ENCODE measurements at places on chromosomes 7 and 10.

DNA sequence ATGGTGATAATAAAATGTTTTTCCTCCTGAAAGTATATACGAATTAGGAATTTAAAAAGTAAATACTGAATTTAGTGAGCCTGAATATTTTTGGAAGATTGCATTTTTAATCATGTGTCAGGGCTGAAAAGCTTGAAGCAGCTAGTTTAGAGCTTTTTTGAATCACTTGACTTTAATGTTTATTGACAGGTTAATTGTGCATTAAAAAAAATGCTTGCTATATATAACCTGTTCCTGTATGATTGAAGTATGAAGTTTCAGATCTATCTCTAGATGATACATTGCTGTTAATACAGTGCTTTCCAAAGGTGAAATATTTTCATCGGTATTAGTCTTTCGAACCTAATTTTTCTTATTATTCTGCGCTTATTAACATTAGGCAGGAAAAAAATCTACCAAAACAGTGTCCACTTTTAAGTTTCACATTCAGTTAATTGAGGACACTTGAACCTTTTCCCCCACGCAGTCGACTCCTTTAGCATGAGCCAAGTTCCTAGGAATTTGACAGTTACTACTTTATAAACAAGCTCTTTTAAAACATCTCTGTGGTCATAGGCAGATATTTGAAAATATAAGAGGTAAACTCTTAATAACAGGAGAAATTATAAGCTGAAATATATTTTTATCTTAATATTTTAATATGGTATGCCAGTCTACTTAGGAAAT is 187.1 kb downstream of the MLLT10 start:
- DNase-seq, result no peak

- no peak for DNase-seq
Observed at GRCh38 chr7:51046482-51046881, 263.8 kb upstream of the GRB10 start.

DNA sequence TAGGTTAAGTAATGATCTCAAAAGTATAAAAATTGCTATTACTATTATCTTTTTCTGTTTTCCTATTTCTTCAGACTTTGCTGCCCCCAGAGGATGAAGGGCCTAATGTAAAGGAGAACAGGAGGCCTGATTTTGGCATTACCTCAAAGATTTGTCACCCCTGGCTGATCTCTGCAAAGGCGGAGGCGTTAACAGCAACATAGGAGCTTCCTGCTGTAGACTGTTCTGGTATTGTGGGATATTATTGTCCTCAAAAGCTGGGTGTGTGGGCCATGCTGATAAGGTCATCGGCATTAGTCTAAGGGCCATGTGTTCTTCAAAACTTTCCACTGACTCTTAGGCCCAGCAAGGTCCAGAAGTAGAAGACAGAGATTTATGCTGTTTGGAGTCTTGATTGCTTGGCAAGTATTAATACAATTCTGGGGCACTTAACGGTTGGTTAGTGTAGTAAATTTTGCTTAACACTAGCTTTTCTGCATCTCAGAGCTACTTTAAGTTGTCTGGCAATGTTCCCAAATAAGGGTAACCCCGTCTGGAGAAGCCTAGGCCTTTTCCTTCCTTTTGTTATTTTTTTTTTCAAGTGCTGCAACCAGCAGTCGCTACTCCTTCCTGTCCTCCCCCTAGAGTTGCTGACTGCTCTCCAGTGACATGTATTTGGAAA is 14.0 kb upstream of the ENTPD1 start:
- DNase-seq, result peak; percentile 29

DNA sequence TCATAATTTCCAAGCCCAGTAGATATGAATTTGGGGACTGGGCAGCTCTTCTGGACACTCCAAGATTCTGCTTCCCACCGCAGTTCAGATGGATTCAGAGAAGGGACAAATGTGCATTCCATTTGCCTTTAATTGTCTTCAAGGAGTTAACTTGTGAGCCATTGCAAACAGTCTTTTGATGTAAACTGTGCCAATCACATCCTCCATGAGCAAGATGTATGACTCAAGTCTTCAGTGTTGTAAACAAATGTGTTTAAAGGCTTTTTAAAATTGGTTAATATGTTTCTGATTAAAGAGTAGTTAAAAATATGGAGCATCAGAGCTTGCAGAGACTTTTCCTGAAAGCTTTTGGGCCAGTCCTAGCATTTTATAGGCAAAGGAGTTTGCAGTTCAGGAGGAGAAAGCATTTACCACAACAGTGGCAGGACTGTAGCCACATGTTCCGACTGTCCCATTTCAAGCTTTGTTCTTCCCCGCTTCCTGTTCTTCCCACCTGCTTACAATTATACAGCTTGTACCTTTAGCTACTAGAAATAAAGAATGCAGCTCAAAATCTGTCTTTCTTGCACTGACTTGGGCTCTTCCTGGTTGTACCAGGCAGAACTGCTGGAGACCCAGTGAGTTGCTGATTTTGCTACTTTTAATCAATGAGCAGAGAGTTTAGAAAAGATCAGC is 6.2 kb downstream of the SLC18A2 start:
- DNase-seq, result no peak

GRCh38 chr7:41257660-41258059 is 445.2 kb downstream of the INHBA start:
- no peak for DNase-seq

DNA sequence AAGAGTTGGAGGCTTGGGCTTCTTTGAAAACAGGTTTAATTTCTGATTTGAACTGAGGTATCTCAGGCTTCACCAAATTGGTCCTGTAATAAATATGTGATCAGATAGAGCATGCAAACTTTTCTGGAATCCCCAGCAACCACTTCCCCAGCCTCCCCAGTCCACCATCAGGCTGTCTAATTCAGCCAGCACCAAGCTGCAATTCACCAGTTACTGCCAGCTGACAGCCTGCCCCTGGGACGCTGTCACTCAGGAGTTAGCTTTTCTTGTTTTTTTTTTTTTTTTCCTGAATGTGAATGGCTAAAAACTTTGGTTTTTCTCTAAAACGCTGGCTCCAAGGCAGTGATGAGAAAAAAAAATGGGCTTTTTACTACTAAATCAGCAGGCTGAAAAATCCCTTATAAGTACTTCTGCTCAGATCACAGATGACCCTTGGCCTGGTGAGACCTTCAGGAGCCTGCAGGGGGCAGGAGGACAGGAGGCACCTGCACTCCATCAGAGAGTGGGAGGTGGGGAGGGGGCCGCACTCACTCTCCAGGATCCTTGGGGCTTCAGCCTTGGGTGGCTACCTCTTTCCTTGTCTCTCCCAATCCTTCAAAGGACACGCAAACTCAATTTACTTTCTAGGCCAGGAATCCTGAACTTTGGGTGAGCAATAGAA is 349.4 kb downstream of the GATA3 start:
- DNase-seq, result no peak

- DNase-seq, result no peak
Observed at GRCh38 chr10:129888784-129889616, 75.1 kb downstream of the EBF3 start.

DNA sequence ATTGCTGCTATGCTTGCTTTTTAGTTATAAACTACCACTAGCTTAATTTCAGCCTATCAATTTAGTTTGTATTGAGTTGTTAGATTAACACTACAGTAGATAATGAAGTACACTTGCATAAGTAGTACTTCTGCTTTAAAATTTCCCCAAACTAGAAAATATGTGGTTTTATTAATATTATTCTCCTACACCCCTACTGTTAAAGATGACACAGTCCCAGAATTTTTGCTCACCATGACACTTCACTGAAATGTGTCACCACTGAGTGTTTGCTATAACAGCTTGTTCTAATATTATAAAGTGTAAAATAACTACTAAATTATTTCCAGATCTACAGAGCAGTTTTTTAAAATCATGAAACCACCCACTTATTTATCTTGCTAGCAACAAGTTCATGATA is 31.6 kb downstream of the RHEB start:
- no peak for DNase-seq

DNA sequence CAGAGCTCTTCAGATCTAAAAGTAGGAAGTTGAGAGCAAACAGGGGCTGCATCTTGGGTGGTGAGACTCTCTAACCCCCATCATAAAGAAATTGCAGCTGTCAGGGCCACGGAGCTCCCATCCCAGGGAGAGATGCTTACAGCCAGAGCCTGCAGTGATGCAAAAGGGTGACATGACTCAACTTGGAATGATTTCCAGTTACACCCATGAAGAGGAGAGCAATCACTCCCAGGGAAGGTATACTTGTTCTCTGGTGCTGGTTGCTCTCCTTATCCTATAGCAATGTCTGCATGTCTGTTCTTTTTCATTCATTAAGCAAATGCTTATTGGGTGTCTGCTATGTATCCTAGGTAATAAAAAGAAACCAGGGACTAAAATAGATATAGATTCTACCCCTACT is 228.0 kb downstream of the RAB11FIP2 start:
- no peak for DNase-seq

DNA sequence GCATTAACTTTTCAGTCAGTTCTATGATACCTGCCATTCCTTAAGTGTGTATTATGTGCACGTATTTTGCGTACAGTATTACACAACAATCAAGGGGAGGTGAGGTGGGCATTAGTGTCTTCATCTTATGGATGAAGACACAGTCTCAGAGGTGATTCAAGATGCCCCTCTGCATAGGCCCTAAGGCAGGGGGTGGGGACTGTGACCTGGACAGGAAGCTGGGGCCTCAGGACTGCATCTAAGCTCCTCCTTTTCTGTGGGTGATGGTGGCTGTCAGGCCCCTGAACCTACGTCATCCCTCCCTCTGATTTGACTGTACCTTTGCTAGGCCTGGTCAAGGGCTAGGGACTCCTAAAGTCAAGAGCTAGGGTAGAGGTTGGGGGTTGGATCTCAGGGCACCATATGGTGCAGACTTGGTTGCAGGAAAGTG is 38.9 kb downstream of the HK1 start:
- no peak for DNase-seq

DNA sequence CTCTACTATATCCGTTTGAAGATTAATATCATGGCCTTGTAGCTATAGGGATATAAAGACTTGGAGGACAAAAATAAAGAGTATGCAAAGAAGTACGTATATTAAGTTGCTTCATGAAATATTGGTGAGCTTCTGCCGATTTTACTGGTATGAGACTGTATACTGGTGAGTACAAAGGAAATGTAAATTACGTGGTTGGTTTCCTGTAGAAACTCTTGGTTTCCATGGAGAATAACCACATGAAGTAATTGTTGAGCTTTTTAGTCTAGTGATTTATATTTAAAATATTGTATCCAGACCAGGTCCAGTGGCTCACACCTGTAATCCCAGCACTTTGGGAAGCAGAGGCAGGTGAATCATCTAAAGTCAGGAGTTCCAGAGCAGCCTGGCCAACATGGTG is 32.2 kb upstream of the GLI3 start:
- DNase-seq, result no peak

DNA sequence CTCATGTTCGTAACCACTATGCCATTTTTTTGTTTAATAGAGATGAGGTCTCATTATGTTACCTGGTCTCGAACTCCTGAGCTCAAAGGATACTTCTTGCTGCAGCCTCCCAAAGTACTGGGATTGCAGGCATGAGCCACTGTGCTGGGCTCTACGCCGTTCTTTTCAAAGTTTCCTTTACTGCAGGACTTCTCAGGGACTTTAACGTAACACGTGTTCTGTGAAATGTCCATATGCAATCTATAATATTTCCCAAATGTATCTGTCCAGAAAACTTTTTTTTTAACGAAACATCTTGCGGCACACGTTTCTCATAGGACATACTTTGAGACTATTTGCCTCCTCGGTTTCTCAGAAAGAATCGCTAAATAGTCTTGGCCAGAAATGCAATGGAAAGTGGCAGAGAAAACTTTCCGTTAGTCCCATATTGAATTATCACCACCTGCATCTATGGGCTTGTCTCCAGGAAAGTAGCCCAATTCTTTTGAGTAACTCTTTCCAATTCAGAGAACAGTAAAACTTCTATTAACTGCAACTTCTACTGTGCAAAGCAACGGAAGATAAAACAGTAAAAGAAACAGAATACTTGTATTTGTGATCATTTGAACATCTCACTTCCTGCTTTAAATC is 96.3 kb downstream of the ELMO1 start:
- DNase-seq, result no peak

- DNase-seq, result no peak
Observed at GRCh38 chr7:26500749-26501352, 209.2 kb downstream of the SNX10 start.

DNA sequence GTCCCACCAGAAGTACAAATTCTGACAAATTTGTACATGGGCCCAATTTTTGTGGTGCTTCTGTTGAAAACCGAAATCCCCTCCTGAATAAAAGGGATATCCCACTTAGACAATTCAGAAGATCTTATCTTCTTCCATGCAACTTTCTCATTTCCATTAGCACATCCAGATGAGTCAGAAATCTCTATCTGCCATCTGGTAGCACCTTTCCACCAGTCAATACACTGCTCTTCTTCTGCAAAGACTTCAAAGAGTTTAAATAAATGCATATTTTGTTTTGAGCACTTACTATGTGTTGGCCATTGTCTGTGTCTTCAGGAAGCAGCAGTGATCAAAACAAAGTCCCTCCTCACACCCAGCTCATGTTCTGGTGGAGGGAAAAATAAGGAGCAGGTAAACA is 12.7 kb upstream of the KLF6 start:
- no peak for DNase-seq

GRCh38 chr7:113639221-113639620 is 279.6 kb downstream of the PPP1R3A start:
- no peak for DNase-seq
